Lung (tissue), 17 donors: ENCODE measurements at places on chromosomes 4 and X. TPM values are rescaled to one million over a fixed set of nuclear protein-coding genes. Genes with fewer than 3 reads are reported as not detected.

DNA sequence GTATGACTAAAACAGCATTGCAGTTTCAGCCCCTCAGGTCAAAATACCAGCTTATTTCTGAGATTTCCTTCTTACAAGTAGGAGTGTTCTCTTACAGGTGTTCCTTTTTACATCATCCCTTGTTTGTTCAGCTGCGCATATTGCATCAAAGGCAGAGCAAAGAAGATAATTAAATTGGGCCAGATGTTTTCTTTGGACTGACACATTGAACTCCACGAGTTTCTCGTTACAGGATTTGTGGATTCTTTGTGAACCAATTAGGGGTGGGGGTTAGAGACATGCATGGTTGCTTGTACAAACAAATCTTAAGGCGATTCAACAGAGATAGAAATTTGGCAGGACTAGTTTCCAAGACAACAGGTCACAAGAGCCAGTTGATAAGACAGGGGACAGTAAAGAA, 95.7 kb downstream of the SPANXN4 start:
- no peak for DNase-seq

DNA sequence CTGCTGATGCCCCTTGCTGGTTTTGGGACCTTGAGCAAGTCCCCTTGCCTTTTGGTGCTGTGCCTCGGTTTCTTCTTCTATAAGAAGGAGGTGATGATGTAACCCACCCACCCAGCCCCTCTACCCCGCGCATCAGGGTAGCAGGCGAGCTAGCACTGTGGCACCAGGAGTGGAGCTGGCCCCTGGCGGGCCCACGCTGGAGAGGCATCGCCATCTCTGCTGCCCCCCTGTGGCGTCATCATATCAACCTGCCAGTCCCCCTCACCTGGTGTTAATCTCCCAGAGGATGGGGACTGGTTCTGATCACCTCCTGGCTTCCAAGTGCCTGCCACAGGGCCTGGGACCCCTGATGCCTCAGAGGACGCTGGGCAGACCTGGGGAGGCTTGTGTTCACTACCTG, 6.3 kb upstream of the SORCS2 start:
- no peak for DNase-seq

DNA sequence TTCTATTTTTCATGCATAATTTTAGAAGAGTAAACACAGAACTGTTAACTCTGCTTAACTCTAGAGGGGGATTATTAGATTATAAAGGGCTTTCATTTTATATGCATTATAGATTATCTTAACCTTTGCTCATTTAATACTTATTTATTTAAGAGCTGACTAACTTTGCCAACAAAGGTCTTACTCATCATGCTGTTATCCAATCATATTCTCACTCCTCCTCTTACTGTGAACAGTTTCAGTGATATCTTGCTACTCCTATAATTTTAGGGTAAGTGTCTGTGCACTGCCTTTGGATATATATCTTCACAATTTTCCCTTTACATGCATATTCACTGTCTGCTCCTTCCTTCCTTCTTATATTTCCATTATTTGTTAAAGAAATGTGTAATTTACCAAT, 1814.9 kb downstream of the STIM2 start:
- DNase-seq: no peak

- peak; percentile 21 for DNase-seq
These were observed 106.6 kb upstream of the WDR44 start for GRCh38 chrX:118239178-118239870.

Gene SCML2
- total RNA-seq: 0.74 TPM
